Astrocyte of the cerebellum (primary cell): ENCODE measurements at places on chromosomes 5 and 9.

GRCh38 chr9:121269642-121270254 is 1.8 kb downstream of the GSN start:
- DNase-seq = no peak

DNA sequence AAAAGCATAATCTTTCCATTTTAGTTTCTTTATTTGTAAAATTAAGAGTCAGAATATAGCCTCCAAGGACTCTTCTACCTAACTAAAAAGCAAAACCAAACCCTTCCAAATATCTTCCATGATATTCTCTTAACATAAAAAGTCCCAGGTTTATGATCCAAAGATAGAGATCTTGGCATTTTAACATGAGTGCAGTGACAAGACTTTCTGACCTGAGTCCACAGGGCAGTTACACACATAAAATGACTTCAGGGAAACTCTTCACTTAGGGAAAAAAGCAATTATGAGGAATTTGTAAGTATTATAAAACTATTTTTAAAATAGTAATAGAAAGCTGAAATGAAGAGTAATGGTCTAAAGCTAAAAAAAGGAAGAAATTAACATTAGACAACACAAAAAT is 772.6 kb upstream of the DMAC1 start:
- no peak for DNase-seq

GRCh38 chr5:64691291-64691690 is 988 bp downstream of the SHISAL2B start:
- DNase-seq = no peak

GRCh38 chr5:161134956-161135355 is 282.9 kb upstream of the ATP10B start:
- DNase-seq = no peak

GRCh38 chr9:127937056-127937387 is 632 bp downstream of the DPM2 start:
- no peak for DNase-seq

DNA sequence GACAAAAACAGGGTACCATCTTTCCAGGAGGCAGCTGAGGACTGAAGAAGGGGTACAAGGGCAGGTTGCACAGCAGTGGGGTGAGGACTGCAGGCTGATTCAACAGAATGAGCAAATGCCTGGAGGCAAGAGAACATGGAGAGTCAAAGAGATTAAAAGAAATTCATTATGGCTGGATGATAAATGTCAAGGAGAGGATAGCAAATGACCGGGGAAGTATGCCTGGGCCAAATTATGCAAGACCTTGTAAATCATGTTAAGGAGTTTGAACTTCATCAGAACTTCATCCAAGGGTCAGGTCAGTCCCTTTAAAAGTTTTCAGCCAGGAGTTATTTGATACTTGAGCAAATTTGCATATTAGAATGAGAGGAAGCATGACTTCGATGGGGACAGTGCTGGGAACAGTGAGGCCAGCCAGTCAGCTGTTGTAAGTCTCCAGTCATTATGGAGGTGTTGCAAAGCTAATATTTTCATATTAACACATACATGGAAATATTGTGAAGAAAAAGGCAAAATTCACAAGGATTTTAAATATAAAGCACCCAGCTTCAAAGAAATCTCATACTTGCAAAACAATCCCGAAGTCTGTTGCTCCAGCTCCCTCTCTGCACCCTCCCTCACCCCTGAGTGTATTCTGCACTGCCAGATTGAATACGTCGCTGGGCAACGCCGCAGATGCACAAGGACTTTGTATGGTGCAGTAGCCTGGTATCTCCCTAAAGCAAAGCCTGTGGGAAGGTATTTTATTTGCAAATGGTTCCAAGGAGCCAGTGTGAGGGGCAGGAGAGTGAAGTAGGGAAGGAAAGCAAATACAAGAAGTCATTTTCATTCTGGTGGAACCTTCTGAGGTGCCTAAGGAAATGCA is 509.8 kb upstream of the TLE4 start:
- no peak for DNase-seq
